ENCODE measurements at places on chromosomes 11 and 22.

GRCh38 chr22:46730568-46731245 is 7.3 kb downstream of the CERK start:
- no peak for DNase-seq

- peak; percentile 0 for DNase-seq
These were observed 1236.4 kb downstream of the FAM181B start for GRCh38 chr11:81497202-81497804.

DNA sequence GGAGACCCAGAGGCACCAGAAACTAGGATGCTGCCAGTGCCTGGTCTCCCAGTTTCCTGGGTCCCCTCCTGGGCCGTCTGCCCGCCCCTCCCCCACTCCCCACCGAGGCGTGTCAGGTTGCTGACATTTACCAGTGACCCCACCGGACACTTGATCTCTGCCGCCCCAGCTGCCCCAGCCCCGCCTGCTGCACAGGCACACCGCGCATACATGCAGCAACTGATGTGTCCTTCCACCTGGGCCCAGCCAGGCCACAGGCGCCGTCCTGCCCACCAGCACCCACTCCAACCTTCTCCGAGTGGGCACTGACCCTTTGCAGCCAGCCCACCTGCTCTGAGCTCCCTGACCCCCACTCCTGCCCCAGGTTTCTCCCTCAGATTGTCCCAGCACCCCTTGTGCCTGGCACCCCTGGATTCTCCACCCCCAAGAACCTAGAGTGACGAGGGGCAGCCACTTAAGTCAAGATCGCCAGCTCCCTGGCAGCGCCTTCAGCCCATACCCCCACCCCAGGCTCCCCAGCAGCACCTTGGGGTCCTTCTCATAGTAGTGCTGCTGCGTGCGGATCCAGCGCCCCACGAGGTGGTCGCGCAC is 548 bp downstream of the PYGM start:
- no peak for DNase-seq

DNA sequence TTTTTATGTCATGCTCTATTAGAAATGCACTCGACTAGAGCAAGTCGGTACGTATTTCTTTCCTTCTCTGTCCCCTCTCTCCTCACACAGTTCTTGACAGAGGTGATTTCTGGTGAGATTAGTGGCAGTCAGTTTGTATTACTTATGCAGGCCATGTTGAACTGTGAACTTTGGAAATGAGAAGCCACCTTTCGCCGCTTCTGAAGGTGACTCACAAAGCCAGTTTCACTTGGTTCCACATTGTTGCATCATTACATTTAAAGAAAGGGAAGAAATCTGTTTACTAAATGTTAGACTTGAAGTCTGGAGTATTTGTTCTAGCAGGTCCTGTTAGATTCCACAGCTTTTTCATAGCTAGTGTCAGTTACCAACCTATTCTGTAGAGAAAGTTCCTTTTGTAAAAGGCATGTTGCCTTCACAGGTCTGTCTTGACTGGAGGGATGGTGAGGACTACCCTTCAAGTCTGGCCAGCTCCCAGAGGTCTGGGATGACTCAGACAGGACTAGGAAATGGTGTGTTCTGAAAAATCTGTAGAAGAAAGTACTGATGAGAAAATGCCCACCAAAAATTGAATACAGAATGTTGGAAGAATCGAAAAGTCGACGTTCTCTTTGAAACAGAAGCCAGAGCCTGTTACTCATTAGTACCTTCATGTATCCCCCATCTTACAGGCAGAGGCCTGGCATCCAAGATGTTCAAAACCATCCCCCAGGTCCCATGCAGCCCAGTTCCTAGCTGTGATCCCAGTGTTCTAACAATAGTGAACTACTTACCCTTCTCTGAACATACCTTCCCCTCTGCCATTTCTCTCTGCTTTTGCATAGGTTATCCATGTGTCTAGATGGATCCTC is 181.4 kb downstream of the DBX1 start:
- DNase-seq: no peak

DNA sequence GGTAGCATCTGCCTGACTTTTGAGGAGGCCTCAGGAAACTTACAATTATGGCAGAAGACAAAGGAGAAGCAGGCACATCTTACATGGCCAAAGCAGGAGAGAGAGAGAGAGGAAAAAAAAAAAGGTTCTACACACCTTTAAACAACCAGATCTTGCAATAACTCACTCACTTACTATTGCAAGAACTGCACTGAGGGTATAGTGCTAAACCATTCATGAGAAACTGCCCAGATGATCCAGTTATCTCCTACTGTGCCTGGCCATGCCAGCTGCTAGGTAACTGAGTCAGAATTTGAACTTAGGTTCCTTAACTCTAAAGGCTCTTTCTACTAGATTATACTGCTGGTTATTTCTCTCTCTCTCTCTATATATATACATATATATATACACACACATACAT is 7.3 kb downstream of the HORMAD2 start:
- DNase-seq: no peak

DNA sequence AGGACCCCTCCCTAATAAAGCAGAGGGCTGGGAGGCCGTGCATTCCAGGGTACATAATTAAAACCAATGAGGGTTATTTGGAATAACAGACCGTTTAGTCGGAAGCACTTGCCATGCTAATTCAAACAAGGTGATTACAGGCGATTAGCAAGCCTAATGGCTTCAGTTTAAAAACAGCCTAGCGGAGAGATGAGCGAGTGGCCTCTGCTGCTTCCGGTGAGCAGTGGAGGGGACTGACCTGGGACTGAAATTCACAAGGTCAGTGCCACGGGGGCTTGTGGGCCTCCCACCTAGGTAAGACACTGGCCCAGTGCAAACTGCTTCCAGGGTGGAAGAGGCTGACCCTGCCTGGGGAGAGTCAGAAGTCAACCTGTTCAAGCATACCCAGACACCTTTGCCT is 56.8 kb upstream of the ALX4 start:
- DNase-seq: no peak

- no peak for DNase-seq
These were observed 77.7 kb downstream of the LARGE1 start for GRCh38 chr22:33842421-33843094.

DNA sequence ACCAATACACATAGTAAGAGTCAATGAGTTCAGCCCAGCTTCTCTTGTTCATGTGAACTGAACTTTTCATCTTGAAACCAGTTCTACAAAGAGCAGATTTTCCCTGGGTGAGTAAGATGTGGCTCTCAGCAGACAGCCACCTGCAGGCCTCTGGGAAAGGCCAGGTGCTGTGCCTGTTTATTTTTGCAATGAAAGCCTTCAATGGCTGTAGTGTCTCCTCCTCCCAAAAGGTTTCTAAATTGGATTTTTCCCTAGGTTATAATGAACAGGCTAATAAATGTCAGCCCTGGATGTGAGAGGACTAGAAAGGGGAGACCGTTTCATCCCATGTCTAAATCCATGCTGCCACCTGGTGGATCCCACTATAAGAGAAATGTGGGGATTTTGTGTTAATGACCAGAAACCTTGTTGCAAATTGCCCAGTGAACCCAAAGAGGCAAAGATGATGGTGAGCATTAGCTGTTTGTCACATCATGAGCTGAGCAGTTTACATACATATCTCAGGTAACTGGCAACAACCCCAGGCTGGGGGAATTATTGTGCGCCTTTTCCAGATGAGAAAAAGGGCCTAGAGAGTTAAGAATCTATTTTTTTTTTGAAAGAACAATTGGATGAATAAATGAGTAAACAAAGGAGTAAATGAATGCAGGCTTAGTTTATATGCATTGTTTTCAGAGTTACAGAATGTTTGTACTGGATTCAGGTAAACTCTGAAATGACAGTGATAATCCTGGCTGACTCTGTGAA is 12.7 kb downstream of the C11orf91 start:
- DNase-seq: no peak

DNA sequence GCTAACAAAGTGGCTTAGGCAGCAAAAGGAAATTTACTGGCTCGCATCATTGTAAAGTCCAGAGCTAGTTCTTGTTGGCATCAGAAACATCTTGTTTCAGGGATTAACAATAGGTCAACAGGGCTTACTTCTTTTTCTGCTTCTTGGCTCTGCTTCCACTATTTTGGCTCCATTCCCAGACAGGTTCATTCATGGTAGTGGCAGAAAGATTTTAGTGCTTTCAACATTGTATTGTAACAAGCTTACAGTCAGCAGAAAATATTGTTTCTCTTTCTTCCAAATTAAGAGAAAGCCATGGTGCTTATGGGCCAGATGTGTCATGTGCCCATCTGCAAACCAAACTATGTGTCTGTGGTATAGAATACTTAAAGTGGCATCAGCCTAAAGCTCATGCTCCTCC is 315.6 kb downstream of the RAB38 start:
- no peak for DNase-seq

DNA sequence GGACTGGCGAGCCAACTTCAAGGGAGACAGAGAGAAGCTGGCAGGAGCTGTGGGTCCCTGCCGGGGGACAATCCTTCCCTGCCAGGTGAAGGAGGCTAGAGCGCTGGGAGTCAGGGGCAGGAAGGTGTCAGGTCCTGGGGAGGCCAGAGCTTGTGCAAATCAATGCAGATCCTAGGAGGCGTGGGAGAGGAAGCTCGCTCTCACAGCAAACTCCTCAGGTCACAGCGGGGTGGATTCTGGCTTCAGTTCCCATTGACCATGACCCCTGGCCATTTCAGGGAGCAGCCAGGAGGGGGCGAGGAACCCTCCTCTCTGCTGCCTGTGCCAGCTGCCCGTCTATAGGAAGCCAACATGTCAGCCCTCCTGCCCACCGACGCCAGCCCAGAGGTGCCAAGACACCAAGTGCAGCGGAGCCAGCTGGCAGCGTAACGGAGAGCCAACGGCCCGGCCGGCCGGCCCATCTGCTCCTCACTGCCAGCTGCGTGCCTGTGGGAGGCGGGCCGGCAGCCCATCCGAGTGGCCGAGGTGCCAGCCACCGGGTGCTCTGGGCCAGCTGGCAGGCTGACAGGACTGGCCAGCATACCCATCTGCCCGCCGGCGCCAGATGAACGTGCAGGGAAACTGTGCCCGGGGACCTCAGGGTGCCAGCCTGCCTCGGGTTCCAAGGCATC is 374.8 kb downstream of the MIAT start:
- peak; percentile 86 for DNase-seq

- no peak for DNase-seq
These were observed 33.6 kb upstream of the RELT start for GRCh38 chr11:73342633-73343032.

DNA sequence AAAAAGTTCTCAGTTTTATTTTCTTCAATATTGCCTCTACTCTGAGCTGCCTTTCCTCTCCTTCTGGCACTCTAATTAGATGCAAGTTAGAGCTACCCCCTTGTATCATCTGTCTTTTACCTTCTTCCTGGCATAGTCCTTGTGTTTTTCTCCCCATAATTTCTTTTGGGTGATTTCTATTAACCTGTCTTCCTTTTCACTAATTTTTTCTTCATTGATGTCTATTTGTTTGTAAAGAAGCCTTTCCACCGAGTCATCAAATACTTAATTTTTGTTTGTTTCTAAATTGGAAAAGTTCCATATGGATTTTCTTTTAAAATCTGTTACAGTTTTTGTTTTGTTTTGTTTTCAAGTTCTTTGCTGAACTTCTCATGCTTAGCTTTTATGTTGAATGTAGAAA is 558.1 kb downstream of the TBC1D22A start:
- DNase-seq: no peak

DNA sequence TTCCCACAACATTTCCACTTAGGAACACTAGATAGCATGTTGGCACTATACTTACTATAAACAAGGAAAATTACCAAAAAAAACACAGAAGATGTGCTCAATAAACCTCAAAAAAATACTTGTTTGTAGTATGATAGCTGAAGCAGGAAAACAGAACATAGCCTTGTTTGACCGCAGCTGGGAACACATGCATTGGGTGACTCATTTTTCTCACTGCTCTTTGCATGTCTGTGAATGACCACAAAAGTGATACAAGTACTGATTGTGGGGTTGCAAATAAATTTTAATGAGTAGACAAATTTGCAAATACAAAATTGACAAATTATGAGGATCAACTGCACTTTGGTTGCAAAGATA is 22.8 kb upstream of the GUCY1A2 start:
- no peak for DNase-seq

DNA sequence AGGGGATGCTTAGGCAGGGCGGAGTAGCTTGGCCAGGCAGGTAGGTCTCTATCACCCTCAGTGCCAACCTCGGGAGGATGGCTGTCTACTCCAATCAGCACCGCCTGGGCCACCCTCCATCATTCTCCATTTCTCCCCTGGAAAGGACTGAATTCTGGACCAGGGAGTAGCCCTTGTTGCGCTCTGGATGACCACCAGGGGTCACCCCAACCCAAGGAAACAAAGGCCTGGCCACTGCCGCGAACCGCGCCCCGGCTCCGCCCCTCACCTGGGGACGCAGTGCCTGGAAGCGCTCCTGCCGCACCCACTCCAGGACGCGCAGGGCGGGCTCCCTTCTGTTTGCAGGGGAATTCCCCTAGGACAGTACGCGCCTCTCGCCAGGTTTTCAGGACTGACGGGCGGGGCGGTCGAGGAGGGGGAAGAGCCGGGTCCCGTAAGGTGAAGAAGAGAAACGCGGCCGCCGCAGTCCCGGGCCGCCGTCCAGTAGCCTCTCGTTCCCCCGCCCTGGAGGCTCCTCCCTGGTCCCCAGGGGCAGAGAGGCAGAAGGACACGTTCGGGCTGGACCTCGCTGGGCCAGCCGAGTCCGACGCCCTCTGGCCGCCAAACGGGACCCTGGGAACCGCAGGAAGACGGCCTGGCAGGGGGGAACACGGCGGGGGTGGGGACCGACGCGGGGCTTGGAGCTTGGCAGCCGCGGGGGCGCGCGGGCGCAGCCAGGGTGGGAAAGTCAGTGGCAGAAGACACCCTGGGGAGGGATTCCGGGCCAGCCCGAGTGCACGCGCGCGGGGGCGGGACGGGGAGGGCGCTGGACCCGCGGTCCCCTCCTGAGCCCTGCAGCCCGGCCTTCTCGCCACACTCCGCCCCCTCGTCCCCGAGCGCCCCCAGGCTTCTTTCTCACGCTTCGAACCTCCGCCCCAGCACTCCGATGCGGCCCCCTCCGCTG is 7.1 kb downstream of the SCN4B start:
- DNase-seq: no peak

DNA sequence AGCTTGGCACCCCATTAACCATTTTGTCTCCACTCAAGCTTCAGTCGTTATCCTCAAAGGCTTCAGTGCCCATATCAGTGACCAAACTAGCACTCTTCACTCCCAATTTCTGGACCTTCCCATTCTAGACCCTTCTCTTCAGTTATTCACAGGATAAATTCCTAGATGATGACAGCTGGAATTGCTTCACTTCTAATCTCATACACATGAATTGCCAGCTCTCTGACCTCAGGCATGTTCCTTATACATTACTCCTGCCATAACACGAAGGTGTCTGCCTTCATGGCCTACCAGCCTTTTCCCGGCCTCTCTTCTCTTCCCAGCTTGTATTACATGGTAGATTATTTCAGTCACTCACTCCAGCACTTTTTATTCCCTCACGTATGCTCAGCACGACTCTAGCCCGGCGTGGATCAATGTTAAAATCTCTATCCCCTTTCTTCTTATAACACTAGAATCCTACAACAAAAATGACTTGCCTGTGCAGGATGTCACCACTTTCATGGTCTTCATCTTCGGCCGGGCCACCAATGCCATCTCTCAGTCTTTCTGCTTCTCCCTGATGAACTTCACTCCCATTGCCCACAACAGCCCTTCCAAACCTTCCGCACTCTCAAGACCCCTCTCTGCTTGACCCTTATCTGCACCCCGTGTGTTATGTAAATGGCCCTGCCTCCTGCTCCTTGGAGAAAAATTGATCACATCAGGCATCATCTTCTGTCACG is 36.9 kb downstream of the EIF3F start:
- no peak for DNase-seq

Measured in DMS 273 treated with DMSO at 0.1 percent for 48 hours (cell line).